ENCODE measurements at places on chromosomes 12 and 14.

GRCh38 chr14:104722938-104723650 lies 935 bp upstream of the ADSS1 start:
- no peak for DNase-seq

DNA sequence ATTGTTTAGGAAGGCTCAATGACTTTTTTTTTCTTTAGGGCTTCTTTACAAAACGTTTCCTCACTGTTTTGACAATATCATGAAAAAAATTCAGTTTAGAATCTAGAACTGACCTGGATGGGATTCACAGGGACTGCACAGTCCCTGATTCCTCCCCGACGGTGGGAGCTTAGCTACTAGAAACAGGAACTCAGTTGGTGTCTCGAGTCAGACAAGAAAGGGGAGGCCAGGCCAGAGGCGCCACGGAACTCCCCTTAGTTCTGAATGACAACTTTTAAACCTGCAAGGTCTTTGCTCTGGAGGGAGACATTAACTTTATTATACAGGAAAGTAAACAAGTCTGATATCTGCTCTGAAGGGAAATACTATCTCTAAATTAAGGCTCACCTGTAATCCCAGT lies 45.4 kb upstream of the SRP54 start:
- no peak for DNase-seq

- no peak for DNase-seq
Measured at GRCh38 chr12:27382171-27382795, 49.6 kb downstream of the BMAL2 start.

- DNase-seq, result no peak
Measured at GRCh38 chr14:105383083-105383730, 15.1 kb upstream of the TEX22 start.

DNA sequence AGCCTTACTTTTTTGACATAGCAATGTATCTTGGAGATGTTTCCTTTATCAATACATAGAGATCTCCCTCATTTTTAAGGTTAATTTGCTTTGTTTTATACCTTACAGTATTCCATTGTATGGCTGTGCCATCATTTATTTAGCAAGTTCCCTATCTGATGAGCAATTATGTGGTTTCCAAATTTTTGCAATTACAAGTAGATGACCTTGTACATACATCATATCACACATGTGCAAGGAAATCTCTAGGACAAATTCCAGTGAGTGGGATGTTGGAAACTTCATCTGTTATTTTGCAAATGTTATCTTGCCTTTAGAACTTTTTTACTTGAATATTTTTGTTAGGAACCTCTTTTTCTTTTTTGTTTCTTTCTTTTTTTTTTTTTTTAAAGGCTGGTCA lies 49.7 kb downstream of the DRAM1 start:
- DNase-seq, result no peak

DNA sequence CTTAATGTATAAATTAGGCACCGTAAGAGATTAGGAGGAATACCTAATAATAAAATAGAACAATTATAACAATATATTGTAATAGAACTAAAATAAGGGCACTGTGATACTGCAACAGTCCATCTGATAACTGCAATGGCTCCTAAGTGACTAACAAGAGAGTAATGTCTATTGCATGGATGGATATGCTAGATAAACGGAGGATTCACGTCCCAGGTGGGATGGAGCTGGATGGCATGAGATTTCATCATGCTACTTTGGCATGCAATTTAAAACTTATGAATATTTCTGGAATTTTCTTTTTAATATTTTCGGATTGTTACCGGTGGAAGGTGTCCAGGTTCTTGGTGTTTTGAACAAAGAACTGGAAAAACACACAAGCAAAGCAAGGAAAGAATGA lies 2.2 kb upstream of the TMEM19 start:
- DNase-seq, result no peak

- no peak for DNase-seq
Measured at GRCh38 chr12:129016159-129016558, 162.9 kb downstream of the GLT1D1 start.

DNA sequence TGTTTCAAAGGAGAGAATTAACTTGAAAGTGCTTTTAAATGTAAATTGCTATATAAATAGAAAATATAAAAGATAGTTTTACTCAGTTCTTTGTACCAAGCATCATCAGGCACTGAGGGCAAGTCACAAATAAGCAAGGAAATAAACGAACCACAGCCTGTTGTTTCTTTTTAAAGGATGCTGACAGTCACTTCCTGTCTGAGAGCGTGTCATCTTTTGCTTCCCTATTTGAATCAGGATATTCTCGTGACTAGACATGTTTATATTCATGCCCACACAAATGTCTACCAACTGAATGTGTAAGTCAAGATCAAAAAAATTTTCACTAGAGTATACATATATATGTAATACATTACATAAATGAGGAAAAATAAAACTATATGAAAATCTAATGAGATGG lies 31.4 kb upstream of the SLC2A13 start:
- no peak for DNase-seq

DNA sequence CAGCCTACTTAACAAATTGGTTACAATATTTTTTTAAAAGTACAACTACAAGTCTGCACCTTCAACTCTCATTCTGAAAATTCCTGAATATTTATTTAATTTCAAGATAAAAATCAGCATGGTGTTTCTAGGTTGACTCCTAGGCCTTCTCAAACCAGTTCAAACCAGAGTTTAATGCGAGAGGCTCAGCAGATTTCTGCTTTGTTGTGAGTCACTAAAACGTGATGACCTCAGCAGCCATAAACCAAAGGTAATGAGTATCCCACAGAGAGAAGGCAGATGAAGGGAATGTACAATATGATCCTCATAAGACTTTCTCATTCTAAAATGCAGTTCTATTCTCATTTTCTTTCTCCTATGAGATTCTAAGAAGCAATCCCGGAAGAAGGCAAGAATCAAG lies 1.5 kb downstream of the PRDM4 start:
- no peak for DNase-seq

DNA sequence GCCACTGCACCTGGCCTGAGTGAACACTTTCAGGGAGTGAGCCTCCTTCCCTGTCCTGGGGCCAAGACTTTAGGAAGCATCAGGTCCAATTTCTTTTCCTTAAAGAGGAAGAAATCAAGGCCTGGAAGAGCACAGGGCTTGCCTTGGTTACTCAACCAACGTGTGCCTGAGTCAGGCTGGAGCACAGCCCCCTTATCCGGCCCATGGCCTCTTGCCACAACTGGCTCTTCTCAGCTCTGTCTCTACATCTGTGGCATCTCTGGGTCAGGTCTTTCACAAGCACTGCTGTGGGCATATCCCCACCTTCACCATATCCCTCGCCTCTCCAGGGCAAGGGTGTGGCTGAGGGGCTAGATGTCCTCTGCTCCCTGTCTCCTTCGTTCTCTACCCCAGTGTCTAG lies 6.8 kb downstream of the MYH6 start:
- no peak for DNase-seq
